ENCODE measurements at places on chromosomes 6 and 20.

- DNase-seq: no peak
Measured at GRCh38 chr6:159973406-159973805, 4.5 kb downstream of the IGF2R start.

DNA sequence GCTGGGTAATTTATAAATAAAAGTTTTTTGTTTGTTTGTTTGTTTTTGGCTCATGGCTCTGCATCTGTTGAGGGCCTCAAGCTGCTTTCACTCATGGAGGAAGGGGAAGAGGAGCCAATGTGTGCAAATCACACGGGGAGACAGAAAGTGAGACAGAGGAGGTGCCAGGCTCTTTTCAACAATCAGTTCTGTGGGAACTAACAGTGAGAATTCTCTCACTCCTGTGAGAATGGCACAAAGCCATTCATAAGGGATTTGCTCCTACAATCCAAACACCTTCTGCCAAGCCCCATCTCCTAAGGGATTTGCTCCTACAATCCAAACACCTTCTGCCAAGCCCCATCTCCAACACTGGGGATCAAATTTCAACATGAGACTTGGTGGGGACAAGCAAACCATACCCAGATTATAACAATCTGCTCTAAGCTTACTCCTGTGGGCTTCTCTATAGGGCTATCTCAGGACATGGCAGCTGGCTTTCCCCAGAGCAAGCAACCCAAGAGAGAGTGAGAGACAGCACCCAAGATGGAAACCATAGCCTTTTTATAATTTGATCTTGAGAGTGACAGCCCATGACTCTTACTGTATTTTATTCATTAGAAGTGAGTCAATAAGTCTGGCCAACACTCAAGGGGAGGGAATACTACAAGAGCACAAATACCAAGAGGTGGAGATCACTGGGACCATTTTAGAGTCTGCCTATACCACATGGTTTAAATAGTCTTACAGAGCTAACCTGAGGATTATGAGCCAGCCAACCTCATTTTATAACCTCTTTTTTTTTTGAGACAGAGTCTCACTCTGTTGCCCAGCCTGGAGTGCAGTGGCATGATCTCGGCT is 22.8 kb upstream of the LRRC1 start:
- no peak for DNase-seq

- no peak for DNase-seq
Measured at GRCh38 chr20:49891476-49892110, 23.7 kb downstream of the SPATA2 start.

GRCh38 chr20:10357061-10357708 is 76.8 kb downstream of the MKKS start:
- DNase-seq: no peak
